ENCODE measurements at places on chromosomes 3 and 15.

GRCh38 chr3:161496508-161496907, at the start of gene OTOL1:
TSS of gene OTOL1 (plus strand) at chr3:161496808. CDS start at chr3:161496808, 0 bp downstream.
- DNase-seq, result no peak

GRCh38 chr15:90059208-90059985, 42.9 kb downstream of the IDH2 start:
- peak; percentile 81 for DNase-seq

- no peak for DNase-seq
Measured at GRCh38 chr3:188510366-188510765, 356.4 kb downstream of the LPP start.

DNA sequence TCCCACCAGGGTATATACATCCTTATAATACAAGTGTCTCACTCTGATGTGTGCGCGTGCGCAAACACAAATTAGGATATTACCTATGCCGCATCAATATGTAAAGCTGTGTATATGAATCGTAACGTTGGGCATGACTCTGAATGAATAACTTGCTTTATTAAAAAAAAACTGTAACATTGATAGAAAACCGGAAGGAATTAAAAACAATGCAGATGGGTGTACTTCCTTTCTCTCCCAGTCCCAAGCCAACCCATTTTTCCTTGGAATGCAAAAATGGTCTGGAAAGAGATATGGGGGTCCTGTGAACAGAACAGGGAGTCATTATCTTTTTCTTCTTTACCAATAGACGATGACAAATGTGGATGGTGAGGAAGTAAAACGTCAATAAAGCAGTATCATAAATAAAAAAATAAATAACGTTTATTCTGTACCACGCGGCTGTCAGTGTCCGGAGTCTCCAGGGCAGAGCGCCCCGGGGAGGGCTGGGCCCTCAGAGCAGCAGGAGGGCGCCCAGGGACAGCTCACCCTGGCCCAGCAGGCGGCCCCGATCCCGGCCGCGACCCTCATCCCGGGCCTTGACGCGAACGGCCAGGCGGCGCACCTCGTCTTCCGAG, 1.6 kb downstream of the C2CD4B start:
- no peak for DNase-seq

DNA sequence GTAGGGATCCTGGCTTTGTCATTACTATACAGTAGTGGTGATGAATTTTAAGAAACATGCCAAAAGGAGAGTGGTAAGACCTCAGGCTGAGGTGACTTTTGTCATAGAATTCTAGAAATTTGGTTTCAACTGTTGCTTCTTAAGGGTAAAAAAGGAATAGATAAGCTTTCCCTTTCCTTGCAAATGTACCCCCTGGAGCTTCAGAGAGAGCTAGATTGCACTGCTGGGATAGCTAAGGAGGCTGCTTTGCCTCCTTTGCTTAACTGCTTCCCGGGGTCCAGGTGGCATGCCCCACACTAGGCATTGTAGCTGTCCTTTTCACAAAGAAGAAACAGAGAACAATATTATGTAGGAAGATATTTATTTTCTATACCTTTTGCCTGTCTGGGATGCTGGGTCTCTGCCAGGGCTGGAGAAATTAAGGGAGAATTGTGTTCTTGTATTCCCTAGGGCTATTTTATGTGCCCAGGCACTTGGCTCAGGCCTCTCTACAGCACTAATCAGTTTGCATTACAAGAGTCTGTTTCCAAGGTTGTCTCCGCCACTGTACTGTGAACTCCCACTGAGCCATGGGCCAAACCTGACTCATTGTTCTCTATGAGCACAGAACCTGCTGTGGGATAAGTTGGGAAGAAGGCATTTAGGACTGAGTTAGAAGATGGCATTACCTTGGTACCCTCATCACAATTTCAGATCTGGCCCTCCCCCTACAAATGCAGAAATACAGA, 460.0 kb downstream of the PDCD6IP start:
- DNase-seq, result no peak

- no peak for DNase-seq
Measured at GRCh38 chr3:18703798-18704197, 278.7 kb upstream of the SATB1 start.

DNA sequence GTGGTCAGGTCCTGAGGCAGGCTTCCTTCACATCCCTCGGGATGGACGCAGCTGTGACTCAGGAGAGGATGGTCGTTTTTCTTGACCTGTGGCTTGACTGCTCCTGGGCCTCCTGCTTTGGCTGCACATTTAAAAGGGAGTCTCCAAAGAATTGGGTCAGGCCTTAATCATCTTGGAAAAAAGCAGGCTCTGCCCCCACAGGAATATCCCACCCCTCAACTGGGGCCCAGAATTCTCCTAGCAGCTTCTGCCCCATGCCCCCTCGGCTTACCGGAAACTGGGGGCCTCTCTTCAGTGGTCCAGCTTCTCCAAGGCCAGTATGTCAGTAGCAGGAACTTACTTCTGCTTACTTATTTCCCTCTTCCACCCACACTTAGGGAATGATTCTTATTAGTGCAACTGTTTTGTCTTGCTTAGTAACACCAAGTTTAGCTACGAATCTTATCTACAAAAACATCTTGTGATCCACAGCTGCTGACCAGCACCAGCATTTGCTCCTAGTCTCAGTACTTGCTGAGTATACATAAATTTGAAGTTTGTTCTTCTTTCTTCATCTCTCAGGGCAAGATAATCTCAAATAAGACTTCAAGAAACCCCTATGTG, 35.7 kb downstream of the ATG7 start:
- DNase-seq, result no peak

DNA sequence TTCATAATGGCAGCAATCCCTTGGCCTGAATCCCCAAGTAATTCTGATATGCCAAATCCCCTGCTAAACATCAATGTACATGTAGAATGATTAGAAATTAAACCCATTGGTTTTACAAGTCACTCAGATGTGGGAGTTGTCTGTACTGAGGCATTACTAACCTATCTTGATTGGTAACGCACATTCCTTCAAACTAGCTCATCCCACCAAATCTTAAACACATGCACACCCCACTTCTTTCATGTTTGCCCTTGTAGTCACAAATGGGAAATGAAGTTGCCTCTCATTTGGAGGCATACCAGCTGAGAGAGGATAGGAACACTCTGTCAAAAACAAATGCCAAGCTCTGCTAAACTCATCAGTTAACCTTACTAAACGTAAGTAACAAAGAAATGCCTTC, 29.1 kb upstream of the MAN2C1 start:
- no peak for DNase-seq

DNA sequence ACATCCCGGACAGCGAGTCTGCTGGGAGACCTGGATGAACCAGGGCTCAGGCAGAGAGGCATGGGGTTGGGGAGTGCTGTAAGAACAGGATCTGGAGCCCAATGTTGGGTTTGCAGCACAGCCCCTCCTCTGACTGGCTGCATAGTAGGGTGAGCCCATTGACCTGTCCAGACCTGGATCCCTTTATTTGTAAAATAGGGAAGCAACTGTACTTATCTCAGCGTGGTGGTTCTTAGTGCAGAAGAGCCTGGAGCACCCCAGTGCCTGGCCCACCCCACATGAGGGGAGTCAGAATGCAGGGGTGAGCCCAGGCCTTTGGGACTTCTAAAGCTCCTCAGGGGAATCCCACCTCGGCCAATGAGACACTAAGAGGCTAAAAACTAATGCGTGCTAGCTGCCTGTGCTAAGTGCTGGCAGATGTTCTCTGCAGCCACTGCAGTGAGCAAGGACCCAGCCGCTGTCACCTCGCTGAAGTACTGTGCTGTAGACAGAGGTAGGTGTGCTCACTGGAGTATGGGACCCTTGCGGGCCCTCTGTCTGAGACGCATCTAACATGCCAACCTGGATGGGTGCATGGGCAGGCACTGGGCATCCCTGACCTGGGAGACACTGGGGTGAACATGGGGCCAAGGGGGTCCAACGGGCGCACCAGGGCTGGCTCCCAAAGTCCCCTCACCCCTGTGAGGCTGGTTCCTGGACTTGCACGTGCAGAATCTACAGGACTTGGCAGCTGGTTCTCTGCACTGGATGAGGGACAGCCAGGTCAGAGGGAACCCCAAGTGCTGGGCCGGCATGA, 95.6 kb downstream of the ATP10A start:
- DNase-seq, result no peak

GRCh38 chr3:63613561-63613960, 38.9 kb upstream of the SNTN start:
- no peak for DNase-seq

DNA sequence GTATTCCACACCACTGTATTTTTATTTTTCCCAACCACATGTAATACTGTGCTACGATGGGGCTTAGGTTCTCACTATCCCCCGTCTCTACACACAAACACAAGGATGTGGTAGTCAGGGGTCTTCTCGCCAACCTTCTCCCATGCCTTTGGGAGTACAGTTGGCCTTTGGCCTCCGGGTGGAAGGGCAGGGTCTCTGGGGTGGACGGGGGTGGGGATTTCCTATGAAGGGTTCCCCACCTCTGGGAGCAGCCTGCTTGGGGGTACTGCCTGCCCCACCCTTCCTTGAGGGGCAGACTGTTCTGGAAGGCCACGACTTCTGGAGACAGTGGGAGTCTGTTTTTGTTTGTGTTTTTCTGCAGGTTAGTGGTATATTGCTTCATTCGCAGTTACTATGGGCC, 21.3 kb upstream of the RAD18 start:
- DNase-seq, result no peak

GRCh38 chr3:17035033-17035432, 150.3 kb downstream of the PLCL2 start:
- DNase-seq, result no peak

DNA sequence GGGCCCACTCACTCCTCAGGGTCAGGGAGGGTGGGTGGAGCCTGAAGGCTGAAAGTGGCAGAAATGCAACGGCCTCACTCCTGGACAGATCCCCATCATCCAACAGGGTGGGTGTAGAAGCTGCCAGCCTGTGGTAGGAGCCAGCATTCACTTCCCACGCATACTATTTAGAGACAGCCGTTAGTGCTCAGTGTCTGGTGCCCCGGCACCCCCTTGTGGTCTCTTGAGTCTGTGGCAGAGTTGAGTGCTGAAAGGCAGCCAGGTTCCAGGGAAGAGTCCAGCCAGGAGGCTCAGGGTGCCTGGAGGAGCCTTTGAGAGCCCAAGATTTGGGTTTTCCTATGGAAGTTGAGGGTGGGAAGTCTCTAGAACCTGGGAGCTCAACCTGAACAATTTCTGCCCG, 2.1 kb upstream of the GNAT1 start:
- DNase-seq, result no peak

DNA sequence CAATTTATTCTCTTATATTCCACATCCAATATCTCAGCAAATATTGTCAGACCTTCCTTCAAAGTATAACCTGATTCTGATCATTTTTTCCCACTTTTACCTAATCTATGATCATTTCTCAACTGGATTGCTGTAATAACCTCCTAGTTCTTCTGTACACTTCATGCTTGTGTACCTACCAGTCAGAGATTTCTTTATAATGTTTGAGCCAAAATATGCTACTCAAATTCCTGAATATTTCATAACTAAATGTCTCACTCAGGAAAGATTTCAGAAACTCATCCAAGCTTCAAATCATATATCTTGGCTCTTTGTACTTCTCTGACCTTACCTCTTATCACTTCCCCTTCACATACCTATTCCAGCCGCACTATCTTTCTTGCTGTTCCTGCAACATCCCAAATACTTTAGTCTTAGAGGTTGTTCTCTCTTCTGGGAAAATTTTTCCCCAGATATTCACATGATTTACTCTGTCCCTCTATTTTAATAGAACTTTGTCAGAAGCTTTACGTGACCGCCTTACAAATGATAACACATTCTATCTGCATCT, 20.0 kb downstream of the BCHE start:
- no peak for DNase-seq

DNA sequence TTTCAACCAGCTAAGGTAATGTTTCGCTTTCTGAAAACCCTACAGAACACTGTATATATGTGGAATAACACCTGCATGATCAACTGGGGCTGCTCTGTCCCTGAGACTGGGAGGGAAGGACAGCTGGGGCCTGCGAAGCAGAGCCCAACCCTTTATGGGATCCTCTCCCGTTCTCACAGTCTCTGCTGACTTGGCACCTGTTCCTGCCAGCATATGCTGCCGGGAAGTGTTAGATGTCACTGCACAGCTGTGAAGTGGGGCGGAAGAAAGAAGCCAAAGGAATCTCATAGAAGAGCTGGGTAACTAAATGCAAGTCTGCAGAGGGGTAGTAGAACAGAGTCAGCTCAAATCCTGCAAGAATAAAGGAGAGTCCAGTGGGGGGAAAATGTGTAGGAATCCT, 29.6 kb downstream of the LRRC3B start:
- no peak for DNase-seq

GRCh38 chr3:56693750-56694149, 10.7 kb upstream of the TASOR start:
- no peak for DNase-seq

Measured in memory B cell (primary cell).